LHCN-M2 (cell line): ENCODE measurements at places on chromosomes 6 and 20. TPM values are rescaled to one million over a fixed set of nuclear protein-coding genes. Genes with fewer than 3 reads are reported as not detected.

DNA sequence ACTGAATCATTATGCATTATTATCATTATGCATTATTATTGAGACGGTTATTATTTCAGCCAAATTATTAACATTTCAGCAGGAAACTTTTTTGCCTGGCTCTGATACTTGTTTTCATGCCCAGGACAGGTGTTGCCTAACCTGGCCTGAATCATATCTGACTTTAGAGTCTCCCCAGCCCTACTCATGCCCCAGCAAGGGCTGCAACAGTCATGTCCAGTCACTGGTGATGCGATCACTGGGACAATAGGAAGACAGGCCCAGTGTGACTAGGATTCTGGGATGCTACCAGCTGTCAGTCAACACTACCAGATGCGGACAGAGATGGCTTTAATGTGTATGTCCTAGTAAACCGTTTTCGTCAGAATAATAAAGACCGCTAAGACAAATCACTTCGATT lies 285.0 kb downstream of the KHDC1L start:
- no peak for DNase-seq

DNA sequence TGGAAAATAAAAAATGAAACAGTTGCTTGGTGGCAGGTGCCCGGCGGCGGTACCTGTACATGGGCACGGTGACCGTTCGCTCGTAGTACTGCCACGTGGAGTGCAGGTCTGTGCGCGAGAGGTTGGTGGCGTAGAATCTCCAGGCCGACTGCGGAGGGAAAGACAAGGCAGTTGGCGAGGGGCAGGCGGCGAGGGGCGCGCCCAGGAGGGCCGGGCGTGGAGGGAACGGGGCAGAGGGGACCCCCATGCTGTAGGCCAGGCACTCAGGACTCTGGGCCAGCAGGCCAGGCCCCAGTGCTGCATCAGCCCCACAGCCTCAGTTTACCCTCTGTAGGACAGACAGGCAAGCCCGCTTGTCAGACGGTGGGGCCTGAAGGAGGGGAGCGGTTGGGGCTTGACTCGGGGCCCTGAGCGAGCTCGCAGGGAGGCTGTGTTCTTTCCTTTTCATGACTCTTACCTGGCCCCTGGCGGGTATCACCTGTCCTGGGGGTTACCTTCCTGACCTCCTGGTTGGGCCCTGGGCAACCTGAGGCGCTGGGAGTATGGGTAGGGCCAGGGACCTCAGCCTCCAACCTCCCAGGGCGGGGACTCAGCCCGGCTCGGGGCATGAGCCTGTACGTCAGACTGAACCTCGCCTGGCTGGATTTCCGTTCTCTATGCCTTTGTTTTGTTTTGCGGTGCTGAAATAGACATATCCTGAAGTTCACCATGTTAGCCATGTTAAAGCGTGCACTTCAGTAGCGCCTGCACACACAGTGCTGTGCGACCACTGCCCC lies 38.5 kb downstream of the KCNQ2 start:
- no peak for DNase-seq

DNA sequence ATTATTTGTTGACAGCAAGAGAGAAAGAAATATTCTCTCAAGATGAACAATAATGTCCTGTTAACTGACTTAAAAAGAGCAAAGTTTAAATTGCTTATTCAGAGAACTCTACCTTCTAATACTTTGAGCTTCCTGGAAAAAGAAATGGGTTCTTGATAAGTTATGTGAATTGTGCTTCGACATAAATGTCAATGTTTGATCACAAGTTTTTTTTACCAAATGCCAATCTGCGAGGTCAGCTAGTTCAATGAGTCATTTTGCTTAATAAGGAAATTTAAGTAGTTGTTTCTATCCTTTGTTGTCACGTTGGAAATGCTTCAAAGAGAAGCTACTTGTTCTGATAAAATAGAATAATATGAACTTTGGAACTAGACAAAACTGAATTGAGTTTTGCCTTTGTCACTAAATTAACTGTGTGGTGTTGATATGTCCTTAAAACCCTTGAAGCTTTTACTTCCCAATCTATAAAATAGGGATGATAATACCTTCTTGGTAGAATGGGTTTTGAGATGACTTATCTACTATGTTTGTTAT lies 642.1 kb upstream of the FLRT3 start:
- no peak for DNase-seq

DNA sequence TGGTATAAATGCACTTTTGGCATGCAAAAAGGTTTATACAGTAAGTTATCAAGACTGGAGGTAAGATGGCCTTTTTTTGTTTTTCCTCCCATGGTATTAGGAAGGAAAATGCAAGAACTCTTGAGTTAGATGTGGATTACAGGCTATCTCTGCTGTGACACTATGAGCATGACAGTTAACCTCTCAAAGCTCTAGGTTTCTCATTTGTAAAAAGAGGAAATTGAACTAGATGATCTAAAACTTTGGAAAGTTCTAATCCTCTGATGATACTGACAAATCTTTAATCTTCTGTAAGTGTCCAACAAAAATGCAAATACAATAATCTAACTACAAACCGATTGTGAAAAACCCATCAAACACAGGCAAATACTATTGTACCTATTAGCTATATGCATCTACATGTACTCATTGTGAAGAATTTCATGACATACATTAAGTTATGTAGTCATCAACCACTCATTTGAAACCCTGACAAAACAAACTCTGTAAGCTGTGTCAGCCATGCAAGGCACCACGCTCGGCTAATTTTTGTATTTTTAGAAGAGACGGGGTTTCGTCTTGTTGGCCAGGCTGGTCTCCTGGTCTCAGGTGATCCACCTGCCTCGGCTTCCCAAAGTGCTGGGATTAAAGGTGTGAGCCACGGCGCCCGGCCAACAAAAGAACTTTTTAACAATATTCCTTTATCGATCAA lies 4.2 kb downstream of the CDK19 start:
- no peak for DNase-seq

CEP57L1 gene
- 31.7 and 44.6 TPM in 2 replicates for total RNA-seq

DNA sequence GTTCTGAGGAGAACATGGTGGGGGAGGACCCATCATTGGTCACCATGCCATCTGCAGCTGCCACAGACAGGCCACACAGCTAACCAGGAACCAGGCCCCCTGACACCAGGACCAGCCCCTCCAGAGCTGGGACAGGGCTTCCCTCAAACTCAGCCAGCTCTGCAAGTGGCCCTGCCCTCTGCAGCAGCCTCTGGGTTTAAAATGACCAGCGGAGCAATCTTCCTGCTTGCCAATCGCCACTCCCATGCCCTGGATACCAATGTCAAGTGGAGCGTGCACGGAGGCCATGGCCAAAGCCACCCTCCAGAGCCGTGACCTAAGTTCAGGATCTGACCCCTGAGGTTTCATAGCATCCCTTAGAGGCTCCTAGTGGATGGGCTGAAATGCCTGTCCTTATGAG lies 199.4 kb downstream of the SYNDIG1 start:
- DNase-seq = no peak

- no peak for DNase-seq
Measured at GRCh38 chr6:156794546-156795354, 17.6 kb downstream of the ARID1B start.

- no peak for DNase-seq
Measured at GRCh38 chr6:133214267-133214666, 26.9 kb upstream of the EYA4 start.

ACTL10 gene
- 0.11 and 0.96 TPM in 2 replicates for total RNA-seq

DNA sequence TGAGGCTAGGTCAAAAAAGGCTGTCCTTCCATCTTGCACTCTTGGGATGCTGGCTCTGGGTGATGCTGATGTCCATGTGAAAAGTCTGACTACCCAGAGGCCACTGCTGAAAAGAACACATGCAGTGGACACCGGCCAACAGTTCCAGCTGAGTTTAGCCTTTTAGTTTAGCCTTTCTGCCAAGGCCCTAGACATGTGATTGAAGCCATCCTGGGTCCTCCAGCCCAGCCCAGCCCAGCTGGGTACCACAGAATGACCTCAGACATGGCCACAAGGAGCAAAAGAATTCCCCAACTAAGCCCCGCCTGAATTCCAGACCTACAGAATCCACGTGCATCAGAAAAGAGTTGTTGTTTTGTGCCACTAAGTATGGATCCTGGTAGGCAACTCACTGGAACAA lies 17.4 kb downstream of the PIGT start:
- DNase-seq = peak; percentile 74

C6orf58 gene
- not detected in 2 replicates for total RNA-seq

DNA sequence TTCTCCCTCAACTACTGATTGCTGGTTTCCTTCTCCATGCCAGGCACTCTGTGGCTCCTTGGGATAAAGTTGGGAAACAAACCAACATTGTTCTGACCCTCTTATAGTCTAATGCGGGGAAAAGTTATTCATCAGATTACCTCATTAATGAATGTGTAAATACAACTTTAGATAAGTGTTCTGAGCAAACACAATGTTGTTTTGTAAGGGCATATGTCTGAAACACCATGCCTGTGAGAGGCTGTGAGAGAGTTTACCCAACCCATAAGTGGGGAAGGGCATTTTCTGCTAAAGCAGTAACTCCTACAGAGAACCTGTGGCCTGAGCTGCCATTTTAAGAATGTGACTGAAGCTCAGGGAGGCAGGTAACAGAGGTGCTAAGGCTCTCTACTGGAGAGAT lies 283.5 kb downstream of the KHDC1L start:
- no peak for DNase-seq

GRCh38 chr6:87789198-87789899 lies 87.3 kb upstream of the AKIRIN2 start:
- DNase-seq = peak; percentile 58

HMGCLL1 gene
- total RNA-seq = not detected in 2 replicates

- DNase-seq = no peak
Measured at GRCh38 chr6:129623008-129623732, 86.8 kb downstream of the ARHGAP18 start.

TDRD6 gene
- not detected in 2 replicates for total RNA-seq

- peak; percentile 71 for DNase-seq
Measured at GRCh38 chr6:39804466-39805065, 12.4 kb downstream of the DAAM2 start.

HLA-DRA gene
- 0.38 and 1.0 TPM in 2 replicates for total RNA-seq

- DNase-seq = no peak
Measured at GRCh38 chr20:25055711-25056495, 2.0 kb downstream of the ACSS1 start.

GRCh38 chr6:9620263-9620662 lies 794.6 kb downstream of the TFAP2A start:
- DNase-seq = peak; percentile 43

DNA sequence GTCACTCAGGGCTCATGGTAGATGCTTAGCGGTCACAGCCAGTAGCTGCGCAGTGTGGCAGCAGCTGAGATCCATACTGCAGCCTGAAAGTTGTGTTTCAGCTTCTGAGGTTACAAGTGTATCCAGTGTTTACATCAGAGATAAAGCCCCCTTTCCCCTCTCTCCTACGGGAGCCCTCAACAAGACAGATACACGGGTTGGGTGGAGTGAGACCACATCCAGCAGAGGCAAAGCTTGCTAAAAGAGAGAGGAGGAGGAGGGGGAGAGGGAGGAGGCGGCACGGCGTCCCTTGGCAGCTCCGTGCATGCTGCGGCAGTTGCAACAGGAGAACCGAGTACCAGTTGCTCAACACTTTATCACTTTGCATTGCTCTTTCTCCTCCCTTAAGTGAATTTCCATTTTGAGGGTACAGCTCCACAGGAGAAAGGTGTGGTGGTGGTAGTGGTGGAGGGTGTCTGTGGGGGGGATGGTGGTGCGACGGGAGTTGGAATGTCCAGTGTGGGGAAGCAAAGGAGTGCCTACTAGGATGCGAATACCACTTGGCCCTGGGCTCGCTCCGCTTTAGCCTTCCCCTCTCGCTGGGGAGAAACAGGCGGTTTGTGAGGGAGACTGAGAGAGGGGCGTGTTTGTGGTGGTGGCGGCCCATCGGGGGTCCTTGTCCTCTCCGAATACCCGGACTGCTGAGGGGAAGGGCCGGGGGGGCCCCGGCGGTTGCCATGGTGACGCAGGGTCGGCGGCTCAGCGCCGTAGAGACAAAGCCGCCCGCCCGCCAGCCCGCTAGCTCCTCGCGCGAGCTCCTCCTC lies 405 bp upstream of the RNF182 start:
- DNase-seq = peak; percentile 32

DNA sequence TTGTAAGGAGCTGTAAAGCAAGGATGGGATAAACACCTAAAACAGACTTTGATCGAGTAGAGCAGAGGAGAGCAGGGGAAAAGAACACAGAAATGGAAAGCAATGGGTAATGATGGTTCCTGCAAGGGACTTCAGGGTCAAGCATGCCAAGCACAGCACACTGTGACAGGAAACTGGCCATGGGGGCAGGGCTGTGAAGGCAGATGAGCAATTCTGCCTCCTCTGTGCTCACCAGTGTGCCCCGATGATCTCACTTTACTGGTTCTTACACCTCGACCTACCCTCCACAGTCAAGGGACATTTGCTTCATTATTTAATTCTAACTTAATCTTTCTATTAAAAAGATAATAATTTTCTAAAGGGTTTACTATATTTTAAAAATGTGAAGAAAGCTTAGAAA lies 21.6 kb upstream of the MYB start:
- DNase-seq = no peak

LPA gene
- not detected in 2 replicates for total RNA-seq

DNA sequence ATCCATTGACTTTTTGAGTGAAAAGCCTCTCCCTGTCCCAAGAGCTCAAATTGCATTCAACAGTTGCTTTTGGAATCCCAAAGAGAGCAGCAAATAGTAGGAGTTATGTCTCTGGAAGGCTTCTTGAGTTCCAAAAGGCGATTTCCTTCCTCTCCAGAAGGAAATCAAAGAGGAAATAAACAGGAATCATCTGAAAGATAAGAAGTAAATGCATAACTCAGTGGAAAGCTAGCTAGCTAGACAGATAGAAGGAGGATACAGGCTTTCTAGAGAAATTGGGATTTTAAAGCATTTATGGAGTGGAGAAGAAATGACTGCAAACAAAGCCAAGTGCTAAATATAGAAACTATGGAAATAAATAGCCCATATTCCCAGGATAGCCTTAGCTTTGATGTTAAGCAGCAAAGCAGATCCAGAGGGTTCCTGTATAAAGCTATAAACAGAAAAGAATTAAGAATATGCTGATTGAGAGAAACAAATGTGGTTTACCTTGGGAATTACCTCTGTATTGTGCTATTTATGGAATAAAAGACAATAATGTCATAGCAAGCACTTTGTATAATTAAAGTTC lies 214.7 kb downstream of the PLCB1 start:
- no peak for DNase-seq

FAM210B gene
- 31.6 and 42.4 TPM in 2 replicates for total RNA-seq

DNA sequence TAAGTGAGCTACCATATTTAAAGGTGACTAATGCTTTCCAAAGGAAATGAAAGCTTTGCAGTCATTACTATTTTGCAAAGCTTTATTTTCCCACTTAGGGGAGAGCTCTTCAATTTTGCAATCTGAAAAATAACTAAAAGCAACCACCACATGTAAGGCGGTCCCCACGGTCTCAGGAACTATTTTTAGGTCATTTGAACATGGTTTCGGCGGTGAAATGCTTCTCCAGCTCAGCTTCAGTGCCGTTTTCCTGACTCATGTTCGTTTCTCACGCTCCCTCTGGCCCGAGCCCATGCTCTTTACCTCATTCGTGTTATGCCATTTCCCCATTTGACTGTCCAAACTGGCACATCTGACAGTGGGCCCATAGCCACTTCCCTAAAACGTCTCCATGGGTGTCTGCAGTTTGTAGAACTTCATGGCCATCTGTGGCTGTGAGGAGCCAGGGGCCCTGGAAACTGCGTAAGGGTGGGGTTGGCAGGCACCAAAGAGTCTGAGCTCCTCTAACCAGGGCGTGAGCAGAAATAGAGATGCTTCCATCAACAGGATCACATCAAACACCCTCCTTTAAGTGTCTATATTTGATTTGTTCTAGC lies 46.5 kb downstream of the ADTRP start:
- peak; percentile 69 for DNase-seq

SLC17A1 gene
- total RNA-seq = not detected in 2 replicates

GRCh38 chr6:132219901-132220300 lies 181.4 kb downstream of the MOXD1 start:
- no peak for DNase-seq

- no peak for DNase-seq
Measured at GRCh38 chr20:35604449-35604747, 11.2 kb upstream of the SPAG4 start.
